ENCODE measurements at places on chromosomes 5 and 9.
A peak's percentile ranks its signal among the peaks of the same experiment; 100 is the strongest.

DNA sequence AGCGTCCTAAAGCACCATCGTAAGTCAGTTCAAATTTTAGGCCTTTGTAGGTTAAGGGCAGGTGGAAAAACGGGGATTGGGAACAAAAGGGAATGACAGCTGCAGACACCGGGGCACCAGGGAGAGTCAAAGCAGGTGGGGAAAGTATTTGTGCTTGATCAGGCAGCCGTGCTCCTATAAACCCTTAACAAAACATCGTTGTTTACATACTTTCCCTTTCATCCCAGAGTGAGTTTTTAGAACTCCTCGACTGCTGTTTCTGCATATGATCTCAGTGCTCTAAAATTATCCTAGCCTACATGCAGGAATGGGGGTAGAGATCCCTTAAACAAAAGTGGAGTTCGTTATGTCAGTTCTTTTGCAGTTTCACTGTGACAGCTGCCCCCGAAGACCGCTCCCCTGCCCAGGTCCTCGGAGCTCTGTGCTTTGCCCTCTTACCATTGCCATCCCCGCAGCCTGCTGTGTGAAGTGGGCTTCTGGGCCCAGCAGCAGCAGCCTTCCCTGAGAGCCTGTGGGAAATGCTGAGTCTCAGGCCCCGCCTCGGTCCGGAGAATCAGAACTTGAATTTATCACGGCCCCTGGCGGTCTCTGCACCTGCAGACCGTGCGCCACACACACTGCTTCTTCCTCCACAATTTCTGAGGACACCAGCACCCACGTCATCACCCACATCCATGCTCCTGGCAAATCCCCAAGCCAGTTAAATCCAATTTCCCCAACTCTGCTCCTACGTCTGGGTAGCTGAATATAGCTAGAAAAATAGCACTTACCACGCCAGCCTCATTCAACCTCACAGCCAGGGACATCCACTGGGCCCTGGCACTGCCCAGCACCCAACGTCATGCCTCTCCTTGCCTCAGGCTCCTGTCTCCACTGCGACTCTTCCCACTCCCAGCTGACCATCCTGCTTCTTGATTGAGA lies 86.8 kb downstream of the NSUN2 start:
- no peak for DNase-seq

GRCh38 chr9:96020792-96021550 lies 145.5 kb downstream of the ERCC6L2 start:
- peak; percentile 29 for DNase-seq

DNA sequence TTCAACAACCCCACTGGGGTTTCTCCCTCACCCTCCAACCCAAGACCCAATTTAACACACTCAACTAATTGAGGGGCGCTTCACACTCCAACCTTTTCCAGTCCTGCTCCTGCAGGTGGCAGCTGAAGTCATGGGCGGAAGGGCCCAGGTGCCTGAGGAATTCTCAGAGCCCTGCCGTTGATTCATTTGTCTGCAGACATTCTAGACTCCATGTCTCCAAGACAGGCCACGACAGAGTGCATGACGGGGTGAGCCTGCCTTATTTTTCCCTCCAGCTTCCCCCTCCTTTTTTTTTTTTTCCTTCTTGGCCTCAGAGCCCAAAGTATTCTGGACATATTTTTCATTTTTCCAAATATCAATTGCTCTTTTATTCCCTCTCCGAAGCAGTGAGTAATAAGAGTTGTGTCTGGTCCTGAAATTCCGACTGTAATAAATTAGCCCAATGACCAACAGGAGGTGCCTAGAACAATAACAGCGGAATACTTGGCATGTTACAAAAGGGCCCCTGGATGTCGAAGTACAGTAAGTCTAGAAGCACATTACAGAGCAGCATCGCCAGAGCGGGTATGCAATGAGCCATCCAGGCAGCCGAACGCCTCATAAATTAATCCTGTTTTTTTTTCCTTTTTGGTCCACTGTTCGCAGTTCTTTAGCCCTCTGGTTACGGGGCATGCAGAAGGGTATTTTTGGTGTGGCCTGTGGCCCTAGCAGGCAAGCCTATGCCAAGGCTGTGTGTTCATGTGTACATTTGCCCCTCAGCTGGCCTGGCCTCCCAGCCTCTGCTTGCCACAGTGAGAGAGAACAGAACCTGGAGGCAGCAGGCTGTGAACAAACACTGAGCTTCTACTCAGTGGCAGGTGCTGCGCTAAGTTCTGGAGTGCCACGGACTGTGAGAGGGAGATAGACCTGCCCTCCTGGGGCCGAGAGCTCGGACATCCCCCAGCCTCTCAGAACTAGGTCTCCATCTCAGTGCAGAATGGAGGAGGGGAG lies 8.6 kb upstream of the SMIM23 start:
- DNase-seq, result no peak

DNA sequence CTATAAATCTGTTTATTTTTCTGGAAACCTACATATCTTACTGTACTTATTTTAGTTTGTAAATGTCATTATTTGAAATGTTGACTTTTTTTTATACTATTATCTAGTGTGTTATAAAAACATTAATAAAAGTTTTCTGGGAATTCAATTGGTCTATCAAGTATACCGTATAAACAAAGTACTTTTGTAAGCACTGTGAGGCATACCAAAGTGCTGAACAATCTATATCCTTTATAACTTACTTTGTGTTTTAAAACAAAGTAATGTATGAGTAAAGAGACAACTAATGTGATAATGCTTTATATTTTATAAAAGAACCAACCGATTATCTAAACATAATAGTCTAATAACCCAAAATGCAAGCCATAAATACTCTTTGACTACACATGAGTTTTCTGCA lies 23.1 kb downstream of the EDIL3 start:
- no peak for DNase-seq

DNA sequence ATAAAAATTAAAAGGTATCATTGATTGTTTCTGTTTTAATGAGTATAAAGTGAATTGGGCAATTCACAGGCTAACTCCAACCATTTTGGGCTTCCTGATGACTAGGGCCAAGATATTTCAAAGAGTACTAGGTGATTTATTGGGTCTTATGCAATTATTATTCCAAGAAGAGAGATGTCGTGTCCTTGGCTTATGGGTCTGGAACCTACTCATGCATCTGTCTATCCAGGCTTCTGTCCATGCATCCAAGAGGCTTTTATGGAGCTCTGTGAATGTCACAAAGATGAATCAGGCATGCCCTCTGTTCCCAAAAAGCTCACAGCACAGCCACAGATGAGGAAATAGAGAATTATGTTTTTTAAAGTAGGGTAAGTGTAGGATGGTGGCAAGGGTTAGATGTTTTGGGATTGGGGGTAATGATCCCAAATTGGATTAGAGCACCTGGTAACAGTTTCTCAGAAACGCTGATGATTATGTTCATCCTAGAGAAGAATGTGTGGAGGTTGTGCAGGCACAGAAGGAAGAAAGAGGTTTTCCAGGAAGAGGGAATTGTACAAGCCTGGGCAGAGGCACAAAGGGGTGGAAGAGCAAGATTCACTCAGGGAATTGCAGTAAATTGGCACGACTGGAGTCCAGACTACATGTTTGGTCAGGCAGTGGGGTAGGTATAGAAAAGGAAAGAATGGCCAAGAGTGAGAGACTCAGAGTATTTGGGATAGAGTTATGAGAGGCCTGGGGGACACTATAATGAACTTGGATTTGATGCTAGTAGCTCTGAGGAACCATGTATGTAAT lies 83.0 kb upstream of the TNC start:
- DNase-seq, result no peak

- DNase-seq, result no peak
Measured at GRCh38 chr9:95092262-95093072, 225.0 kb downstream of the FANCC start.

GRCh38 chr5:11814373-11814772 lies 89.9 kb downstream of the CTNND2 start:
- DNase-seq, result no peak

DNA sequence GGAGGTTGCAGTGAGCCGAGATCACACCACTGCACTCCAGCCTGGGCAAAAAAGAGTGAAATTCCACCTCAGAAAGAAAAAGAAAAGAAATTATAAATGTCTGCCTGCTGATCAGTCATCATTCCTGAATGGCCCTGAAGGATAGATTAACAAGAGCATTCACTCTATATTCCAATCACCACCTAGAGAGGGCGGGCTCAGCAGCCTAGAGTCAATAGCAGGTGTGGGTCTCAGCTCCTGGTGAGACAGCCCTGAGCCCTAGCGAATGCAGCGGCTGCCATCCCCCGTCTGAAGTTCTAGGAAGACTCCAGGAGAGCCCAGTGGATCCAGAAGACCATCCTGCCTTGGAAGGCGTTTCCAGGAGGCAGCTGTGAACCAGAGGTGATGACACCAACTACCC lies 12.0 kb downstream of the FBP1 start:
- no peak for DNase-seq

DNA sequence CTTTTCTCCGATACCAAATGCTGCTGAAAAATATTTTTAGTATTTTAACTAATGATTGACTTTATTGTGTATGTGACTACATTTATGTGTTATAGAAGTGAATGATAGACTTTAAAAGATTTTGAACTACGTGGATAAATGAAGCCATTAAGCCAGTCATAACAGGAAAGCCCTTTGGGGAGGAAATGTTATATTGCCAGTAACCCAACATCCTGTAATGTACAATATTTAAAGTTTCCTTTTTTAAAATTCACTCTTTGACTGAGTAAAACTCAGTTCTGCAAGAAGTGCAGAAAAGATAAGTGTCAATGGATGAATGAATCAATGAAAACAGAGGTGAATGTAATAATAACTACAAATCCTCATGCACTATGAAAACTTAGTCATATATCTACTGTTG lies 102.6 kb upstream of the TLE4 start:
- no peak for DNase-seq

- no peak for DNase-seq
Measured at GRCh38 chr9:77807846-77808750, 160.0 kb upstream of the GNA14 start.

- DNase-seq, result no peak
Measured at GRCh38 chr9:78871452-78872331, 574.8 kb downstream of the PSAT1 start.

- no peak for DNase-seq
Measured at GRCh38 chr5:107012371-107012770, 658.4 kb downstream of the EFNA5 start.

DNA sequence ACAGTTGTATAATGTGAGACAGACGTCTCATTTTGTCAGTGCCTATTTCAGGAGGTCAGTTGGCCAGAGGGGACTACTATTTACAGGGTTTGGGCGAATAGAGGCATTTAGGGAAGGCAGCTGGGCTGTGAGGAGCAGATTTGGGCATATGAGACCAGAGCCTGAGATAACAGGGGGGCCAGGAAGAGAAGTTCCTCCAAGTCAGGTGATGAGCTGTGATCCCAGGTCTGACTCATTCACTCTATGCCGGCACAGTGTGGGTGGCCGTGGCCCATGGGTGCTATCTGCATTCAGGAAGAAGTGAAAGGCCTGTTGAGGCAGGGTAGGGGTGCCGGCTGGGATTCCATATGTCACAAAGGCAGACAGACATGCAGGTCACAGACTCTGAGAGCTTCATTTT lies 142.8 kb downstream of the PDZD2 start:
- no peak for DNase-seq

- DNase-seq, result no peak
Measured at GRCh38 chr5:140267559-140268018, 35.3 kb downstream of the PFDN1 start.

DNA sequence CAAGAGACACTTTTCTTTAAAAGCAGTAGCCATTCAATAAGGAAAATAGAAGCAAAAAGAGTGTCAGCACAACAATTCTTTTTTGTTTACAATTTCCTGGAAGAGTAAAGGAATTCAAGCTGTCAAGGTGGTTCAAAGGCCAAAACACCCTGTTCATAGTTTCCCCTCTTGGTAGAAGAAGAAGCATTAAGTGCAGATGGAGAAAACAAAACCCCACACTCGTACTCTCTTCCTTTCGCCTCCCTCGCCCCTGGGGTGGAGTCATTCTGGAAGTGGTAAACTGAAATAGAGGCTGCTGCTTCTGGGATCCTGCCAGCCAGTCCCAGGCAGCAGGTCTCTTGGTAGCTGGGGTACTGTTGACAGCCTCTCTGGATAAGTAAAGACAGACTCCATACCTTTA lies 105.0 kb downstream of the ANKRD55 start:
- no peak for DNase-seq

DNA sequence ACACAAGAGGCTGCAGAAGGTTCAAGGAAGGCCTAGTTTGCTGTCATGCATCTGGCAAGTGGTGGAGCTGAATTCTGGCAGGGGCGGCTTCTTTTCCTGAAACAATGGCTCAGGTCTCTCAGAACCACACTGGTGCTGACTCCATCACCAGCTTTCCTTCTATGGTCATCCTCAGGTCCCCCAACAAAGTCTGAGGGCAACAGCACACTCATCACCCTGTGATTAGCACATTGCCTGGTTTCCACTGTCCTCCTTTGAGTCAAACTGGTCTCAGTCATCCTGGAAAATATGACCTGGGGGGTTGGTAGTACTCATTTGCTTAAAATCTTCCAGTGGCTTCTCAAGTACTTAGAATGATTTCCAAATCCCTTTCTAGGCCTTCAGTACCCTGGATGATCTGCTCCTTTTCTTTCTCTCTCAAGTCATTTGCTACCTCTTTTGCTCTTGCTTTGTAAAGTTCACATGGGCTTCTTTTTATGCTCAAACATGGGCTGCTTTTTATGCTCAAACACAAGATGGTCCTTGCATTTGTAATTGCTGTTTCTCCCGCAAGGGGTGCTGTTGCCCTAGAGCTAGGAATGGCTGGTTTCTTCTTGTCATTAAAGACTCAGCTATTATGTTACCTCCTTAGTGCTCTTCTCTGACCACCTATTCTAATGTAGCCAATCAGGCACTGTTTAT lies 144.9 kb downstream of the ALDH1A1 start:
- DNase-seq, result no peak

DNA sequence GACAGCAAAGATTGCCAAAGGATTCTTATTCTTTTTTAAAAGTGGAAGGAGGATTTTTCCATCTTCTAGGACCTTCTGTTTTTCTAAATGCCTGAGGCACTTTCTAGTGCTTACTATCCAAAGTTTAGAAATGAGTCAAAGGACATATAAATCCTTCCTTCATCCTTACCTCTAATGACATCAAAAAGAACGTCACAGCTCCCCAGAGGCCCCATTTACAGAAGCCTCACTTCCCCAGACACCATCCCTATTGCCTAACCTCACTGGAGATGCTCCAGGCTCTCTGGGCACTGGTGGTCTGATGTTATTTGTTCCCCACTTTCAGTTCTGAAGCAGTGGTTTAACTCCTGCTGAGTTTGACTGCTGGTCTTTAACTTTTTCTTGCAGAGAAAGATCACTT lies 504.3 kb downstream of the AGTPBP1 start:
- DNase-seq, result no peak
